ENCODE measurements at places on chromosomes 3 and 15.

DNA sequence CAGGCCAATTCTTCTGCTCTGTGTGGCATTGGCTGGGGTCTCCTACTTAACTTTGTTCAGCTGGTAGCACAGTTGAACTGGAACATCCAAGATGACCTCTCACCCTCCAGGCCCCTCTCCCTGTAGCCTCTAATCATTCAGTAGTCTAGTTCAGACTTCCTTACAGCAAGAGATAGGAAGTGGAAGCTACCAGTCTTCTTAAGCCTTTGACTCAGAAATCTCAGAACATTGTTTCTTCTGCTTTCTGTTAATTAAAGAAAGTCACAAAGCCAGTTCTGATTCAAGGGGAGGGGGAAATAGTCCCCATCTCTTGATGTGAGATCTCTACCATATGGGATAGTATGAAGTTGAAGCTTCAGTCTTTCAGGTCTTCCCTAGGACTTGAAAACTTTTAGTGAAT is 18.8 kb upstream of the SACM1L start:
- DNase-seq = no peak

DNA sequence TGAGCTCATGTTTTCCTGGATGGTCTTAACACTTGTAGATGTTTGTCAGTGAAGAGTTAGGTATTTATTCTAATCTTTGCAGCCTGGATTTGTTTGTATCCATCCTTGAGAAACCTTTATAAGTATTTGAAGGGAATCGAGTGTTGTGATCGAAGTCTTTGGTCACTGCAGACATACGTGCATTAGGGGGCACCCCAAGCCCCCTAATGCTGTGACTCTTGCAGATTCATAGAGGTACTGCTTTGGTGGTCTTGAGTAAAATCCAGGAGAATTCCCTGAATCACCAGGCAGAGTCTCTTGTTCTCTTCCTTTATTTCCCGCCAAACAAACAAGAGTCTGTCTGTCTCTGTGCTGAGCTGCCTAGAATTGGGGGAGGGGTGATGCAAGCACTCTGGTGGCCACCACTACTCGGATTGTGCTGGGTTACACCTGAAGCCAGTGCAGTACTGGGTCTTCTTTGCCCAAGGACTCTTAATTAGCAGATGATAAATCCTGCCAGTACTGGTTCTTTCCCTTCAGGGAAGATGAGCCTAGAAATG is 170.5 kb upstream of the POU1F1 start:
- DNase-seq = no peak

DNA sequence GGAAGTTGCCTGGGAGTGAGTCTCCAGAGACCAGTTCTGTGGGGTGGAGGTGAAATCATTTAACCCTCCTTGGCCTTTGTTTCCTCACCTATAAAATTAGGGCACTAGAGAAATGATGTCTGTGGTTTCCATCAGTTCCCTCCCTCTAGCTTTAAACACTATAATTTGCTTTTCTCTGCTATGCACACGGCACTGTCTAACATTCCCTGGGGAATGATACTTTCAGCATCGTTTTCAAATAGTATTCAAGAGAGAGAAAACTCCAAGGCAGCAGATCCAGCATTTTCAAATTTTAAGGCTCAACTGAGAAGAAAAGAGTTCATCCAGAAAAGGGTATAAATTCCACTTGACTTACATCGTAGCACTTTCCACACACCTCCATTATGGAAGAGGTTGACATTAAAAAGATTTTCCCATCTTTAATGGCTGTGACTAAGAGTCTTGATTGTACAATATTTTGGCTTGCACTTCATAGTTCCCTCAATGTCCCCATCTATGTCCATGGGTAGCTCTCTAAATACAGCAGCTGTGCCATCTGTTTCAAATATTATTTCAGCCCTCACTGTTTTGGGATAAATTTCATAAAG is 137.7 kb upstream of the ZPLD1 start:
- no peak for DNase-seq

GRCh38 chr3:158312560-158313141 is 202.8 kb downstream of the RSRC1 start:
- no peak for DNase-seq

DNA sequence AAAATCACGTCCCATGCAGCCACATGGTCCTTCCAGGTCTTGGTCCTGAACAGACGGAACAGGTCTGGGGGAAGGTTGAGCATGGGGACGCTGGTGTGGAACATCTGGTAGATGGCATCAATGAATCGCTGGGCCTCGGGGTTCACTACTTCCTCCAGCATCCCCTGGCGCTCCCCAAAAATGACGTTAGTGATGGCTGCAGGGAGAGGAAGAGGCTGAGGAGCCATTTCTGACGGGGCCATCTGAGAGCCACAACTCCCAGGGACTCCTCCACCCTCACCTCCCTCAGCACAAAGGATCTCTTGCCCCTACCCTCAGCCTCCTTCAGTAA is 23.7 kb downstream of the CYP11A1 start:
- DNase-seq = no peak

DNA sequence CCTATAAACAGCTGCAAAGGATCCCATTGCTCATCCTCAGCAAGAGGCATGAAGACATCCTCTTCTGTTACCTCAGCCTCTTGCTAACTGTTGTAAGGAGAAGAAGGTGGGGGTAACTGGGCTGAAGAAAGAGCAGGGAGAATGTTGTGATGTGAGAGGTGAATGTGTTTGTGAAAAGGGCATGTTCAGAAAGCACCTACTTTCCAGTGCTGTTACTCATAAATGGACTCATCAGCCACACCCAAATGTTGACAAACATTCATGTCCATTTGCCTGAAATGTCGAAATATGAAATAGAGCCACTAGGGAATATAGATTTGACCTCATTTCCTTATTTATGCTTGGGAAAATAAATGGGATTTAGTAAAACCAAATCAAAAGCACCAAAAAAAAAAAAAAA is 12.6 kb downstream of the SLC24A1 start:
- DNase-seq = no peak
